ENCODE measurements at places on chromosomes 4 and X.

DNA sequence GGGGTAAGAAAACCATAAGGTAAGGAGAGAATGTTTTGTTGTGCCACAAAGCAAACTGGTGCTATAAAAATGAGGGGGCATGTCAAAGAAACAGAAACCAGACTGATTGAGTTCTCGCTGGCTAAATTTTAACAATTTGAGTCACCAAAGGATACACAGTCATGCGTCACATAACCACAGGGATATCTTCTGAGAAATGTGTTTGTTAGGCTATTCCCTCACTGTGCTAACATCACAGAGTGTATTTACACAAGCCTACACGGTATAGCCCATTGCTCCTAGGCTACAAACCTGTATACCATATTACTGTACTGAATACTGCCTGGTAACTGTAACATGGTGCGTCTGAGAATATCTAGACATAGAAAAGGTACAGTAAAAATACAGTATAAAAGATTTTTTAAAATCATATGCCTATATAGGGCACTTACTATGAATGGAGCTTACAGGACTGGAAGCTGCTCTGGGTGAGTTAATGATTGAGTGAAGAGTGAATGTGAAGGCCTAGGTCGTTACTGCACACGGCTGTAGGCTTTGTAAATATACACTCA lies 50.1 kb downstream of the FBXW7 start:
- DNase-seq, result no peak

DNA sequence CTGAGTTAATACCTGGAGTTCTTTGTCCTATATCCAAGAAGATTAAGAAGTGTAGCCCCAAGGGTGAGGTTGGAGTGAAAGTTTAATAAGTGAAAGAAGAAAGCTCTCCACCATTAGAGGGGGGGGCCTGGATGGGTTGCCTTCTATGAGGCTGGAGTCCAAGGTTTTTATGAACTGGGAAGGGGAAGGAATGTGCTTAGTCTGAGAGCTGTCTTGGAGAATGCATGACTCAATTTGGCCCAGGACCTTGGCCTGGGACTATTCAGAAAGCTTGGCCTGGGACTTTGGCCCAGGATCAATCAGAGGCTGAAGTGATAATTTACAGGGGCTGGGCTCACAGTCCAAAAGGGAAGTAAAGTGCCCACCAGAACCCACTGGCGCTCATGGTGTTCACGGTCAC lies 1049.0 kb upstream of the GRIA3 start:
- no peak for DNase-seq

- DNase-seq, result no peak
Measured at GRCh38 chrX:2284133-2284532, 216.6 kb downstream of the DHRSX start.

DNA sequence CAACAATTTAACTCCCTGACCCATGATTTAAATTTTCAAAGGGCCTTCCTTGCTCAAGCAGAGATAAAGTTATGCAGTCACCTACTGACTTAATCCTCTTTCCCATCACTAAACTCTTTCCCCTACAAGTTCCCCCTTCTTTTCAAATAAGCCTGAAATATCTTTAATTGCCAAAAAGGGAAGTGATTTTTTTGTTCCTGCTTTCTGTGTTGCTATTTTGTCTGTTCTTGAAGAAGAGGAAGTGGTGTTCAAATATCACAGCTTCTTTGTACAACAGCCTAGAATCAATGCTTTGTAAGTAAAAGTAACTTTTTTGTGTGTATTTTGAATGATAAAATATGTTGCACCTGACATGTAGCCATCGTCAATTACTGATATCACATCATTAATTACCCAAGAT lies 595.9 kb downstream of the CENPC start:
- DNase-seq, result no peak

GRCh38 chr4:40843696-40844095 lies 93.9 kb downstream of the NSUN7 start:
- DNase-seq, result no peak

DNA sequence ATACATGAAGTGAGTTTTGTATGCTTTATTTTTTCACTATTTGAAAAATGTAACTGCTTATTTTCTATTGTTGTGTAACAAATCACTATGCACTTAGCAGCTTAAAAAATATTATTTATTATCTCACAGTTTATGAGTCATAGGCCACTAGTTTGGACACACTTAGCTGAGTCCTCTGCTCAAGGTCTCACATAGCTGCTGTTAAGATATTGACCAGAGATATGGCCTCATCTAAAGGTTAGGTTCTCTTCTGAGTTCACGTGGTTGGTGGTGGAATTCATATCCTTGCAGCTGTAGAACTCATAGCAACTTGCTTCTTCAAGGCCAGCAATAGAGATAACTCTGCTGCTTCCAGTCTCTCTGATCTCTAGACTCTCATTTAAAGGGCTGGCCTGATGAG lies 534.4 kb downstream of the SPRY1 start:
- DNase-seq, result no peak

- no peak for DNase-seq
Measured at GRCh38 chr4:155802190-155802959, 43.6 kb downstream of the GUCY1B1 start.

DNA sequence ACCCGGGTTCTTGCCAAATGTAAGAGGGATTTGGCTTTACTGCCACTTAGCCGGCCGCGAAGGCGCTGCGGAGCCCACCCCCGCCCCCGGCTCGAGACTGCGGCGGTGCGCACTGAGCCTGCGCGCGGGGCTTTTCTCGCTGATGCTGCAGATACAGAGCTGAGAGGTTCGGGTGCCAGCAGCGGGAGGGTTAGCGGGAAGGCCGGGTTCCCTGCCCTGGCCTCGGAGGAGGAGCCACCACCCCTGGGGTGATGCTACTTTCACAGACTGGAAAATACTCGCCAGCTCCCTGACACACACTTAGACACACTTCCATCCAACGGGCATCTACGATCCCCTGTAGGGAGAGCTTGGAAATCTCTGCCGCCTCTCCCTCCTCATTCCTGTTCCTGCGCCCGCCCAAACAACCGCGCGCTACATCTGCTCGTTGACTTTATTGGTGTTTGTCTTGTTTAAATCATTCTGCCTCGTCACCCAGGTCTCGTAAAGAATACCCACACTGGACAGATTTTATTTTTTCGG lies 2.1 kb upstream of the PCDH7 start:
- peak; percentile 48 for DNase-seq

GRCh38 chrX:153333266-153333665 lies 687 bp upstream of the ZNF275 start:
- DNase-seq, result peak; percentile 1

DNA sequence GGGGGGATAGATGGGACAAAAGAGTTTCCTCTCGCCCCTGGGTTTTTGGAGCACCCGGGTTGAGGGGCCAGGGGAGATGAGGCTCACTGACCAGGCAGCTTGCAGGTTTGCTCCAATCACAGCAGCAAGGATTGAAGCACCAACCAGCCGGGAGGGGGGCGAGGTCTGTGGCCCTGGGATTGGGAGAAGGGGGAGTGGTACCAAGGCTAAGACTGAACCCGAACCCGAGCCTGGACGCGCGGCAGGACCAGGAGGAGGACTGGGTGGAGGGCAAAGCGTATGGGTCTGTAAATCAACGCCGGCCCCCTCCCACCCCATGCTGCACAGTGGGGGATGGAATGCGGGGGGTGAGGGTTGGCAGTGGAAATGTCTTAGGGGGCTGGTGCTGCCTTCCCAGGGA lies 3.5 kb downstream of the SOX3 start:
- DNase-seq, result no peak

DNA sequence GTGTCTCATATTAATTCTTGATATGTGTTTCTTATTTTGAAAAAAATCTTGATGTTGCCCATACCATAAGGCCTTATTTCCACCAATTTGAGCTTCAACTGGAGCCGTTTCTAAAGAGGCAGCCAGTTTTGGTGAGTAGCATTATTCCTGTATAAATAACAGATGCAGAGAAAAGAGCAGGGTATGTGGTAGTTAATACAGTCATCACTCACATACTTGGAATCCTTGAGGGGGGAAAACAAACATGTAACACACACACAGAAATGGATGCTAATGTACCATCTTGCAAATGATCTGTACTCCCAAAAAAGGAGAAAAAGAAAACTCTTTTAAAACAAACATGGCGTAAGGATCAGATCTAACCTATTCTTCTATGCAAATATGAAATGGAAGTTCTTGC lies 389.7 kb downstream of the GPM6A start:
- DNase-seq, result no peak

DNA sequence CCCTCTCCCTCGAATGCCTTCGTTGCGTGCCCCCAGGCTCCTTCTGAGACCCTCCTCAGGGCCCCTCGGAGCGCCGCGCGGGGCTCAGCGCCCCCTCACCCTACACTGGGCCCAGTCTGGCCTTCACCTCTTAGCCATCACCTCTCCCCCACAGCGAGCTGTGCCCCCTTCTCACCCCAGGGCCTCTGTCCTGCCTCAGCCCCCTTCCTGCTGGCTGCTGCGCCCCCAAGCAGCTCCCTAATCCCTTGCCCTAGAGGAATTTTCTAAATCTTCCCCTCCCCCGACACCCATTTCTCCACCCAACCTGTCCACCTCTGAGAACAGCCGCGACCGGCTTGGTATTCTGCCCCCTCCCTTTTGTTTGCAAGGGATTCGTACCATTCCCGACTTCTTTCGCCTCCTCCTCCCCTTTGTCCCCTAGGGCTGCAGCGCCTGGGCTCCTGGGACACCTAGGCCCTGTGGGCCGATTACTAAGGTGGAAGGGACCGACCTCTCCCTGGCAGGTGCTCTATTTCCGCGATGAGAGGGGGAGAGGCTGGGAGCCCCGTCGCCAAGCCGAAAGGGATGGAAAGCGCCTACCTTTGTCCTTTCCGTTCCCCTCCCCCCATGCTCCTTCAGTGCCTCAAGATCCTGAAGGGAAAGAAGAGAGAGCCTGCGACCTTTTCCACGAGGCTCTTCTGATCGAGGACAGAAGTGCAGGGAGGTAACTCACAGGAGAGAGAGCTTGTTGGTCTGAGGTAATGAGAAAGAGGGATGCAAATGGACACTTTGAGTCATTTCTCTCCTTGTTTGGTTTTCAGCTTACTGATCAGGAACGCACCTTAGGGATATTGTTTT lies 10.9 kb downstream of the DLG3 start:
- no peak for DNase-seq

- DNase-seq, result no peak
Measured at GRCh38 chrX:43717161-43717560, 61.1 kb downstream of the MAOA start.

DNA sequence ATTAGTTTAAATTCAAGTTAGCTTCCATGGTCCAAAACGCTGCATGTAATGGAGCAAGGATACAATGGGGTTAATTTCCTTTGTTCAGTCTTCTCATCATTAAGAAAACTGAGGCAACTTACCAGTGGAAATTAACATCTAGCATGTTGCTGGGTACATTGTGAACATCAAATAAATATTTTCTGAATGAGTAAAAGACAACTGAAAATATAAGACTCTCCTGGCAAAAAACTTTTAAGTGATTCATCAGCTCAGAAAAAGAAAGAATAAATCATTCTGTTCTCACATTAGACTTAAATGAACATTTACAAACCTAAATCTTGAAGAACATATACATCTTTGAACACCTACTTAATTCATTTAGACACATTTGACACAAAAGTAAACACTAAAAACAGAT lies 138.4 kb upstream of the ETNPPL start:
- no peak for DNase-seq

GRCh38 chr4:4344915-4345527 lies 41.9 kb upstream of the NSG1 start:
- DNase-seq, result no peak

DNA sequence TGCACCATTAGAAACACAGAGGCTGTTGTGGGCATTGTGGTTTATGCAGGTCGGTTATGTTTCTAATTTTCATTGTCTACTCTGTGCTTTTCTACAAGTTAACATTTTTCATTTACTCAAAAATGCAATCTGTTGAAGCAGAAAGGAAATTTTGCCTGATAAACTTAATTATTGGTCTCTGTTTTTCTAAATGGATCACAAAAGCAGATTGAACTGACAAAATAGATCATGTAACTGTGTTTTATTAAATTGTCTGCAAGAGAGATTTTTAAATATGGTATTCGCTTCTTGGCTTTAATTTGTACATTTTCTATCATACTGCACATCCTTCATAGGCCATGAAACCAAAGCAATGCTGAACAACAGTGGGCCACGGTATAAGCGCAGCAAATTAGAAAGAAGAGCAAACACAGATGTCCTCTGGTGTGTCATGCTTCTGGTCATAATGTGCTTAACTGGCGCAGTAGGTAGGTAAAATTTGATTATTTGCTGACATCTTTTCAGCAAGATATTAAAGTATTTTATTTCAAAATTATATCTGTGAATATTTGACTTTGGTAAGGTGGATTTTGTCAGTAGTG lies 50.6 kb downstream of the ATP10D start:
- DNase-seq, result no peak

- DNase-seq, result peak; percentile 92
Measured at GRCh38 chrX:123962794-123963373, 1.4 kb downstream of the STAG2 start.

GRCh38 chrX:119147486-119147885 lies 19.9 kb upstream of the KIAA1210 start:
- no peak for DNase-seq

GRCh38 chr4:150906987-150907633 lies 108.0 kb downstream of the LRBA start:
- DNase-seq, result no peak

GRCh38 chr4:182776376-182777105 lies 140.6 kb downstream of the DCTD start:
- DNase-seq, result no peak

DNA sequence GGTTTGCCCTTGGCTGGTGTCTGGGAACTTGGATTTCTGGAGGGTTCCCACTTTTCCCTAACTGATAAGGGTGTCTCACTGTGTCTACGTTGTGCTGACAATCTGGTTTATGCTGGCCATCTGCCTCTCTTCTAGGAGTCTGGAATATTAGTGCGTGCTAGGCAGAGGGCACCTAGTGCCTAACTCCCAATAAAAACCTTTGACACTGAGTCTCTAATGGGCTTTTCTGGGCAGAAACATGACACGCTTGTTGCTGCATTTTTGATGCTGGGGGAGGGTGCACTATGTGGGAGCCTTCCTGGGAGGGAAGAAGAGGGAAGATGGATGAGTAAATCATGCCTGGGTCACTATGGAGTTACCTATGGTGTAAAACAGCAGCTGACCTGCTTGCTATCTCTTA lies 16.3 kb upstream of the ZNF41 start:
- DNase-seq, result peak; percentile 22

DNA sequence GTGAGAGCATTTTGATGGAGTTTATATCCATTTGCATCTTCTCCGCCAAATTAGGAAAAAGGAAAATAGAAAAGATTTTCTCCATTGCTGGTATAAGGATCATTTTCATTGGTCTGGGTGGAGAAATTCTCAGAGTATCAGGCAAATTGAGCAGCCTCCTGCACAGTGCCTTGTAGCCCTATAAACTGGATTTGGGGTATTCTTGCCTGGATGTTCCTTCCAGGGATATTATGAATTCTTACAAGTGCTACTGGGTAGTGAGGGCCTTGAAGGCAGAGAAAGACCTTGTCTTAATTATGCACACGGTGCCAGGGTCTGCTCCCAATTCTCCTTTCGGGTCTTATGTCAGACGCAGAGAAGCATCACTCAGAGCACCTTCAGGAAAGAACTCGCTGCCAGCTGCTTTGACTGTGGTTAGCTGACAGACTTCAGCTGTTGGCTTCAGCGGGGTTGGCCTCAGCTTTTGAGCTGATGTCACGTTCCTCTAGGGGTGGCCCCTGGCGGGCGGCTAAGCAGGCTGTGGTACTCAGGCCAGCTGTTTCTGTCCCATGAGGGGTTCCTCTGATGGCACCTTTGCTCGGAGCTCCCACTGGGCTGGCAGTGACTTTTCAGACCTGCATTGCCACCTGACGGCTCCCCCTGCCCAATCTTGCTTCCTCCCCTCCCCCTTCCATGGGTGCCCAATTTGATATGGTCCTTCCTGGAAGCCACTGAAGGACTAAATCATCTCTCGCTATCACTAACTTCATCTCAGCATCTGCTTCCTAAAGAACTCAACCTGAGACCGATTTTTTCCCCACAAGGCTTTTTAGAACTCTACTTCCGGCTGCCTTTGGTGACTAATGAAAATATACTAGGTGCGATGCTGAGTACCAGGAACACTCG lies 519.5 kb downstream of the BCOR start:
- no peak for DNase-seq

Measured in NCI-H226 (cell line).